Activated CD4-positive, alpha-beta memory T cell treated with anti-CD3 and anti-CD28 coated beads for 36 hours (primary cell): ENCODE measurements at places on chromosomes 3 and 15.

DNA sequence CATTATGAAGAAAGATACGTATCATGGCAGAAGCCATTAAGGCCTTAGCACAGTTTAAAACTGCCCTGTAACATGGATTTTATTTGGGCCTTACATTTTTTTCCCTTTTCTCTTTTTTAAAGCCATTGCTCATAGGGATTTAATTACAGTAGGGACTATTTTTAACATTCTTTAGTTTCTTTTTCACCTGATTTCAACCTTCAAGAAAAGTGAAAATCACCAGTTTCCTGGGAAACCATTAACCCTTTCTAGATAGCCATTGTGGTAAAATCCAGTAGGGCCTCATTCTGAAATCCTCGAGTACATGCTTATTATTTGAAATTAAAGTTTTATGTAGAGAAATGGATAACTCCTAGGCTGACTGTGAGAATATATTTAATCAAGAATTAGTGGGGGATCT, 3.1 kb downstream of the SPRED1 start:
- DNase-seq = no peak

DNA sequence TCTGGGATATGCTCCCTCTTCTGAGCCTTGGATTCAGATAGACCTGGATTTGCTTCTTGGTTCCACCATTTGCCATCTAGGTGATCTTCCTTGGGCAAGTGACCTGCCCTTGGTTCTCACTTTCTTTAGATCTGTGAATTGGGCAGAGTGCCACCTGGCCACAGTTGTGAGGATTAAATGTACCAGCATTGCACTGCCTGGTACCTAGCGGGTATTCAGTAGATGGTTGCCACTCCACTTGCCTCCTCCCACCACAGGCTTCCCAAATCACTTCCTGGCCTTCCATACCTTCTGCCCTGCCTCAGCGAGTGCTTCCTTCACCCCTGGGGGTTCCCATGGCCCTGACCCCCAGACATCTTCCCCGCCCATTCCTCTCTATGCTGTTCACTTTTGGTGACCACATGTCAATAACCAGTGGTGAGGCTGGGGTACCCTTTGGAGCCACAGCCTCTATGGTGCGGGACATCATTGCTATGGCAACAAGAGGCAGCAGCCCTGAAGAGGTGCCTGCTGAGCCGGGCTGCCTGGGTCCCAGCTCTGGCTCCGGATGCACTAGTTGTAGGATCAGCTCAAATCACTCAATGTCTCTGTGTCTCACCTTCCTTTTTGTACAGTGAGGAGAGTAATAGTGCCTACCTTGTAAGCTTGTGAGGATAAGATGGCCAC, 40.5 kb downstream of the CMTM7 start:
- DNase-seq = peak; percentile 46

- DNase-seq = peak; percentile 71
Observed at GRCh38 chr15:85379403-85380131, 836 bp upstream of the AKAP13 start.

- no peak for DNase-seq
Observed at GRCh38 chr3:45894015-45894414, 7.7 kb downstream of the CCR9 start.

DNA sequence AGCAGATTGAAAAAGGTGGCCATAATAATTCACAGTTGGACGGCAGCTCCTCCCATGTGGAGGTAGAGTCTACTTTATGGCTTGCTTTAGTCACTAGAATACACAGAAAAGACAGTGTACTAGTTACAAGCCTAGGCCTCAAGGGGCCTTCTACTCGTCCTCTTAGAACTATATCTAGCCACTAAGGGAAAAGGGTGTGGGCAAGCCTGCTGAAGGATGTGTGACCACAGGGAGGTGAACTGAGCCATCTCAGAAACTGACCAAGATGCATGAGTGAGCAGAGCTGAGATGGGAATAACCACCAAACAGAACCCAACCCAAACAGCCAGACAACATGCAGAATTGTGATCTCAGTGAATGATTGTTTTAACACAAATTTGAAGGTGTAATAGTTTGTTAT, 335.6 kb upstream of the LMCD1 start:
- DNase-seq = no peak

DNA sequence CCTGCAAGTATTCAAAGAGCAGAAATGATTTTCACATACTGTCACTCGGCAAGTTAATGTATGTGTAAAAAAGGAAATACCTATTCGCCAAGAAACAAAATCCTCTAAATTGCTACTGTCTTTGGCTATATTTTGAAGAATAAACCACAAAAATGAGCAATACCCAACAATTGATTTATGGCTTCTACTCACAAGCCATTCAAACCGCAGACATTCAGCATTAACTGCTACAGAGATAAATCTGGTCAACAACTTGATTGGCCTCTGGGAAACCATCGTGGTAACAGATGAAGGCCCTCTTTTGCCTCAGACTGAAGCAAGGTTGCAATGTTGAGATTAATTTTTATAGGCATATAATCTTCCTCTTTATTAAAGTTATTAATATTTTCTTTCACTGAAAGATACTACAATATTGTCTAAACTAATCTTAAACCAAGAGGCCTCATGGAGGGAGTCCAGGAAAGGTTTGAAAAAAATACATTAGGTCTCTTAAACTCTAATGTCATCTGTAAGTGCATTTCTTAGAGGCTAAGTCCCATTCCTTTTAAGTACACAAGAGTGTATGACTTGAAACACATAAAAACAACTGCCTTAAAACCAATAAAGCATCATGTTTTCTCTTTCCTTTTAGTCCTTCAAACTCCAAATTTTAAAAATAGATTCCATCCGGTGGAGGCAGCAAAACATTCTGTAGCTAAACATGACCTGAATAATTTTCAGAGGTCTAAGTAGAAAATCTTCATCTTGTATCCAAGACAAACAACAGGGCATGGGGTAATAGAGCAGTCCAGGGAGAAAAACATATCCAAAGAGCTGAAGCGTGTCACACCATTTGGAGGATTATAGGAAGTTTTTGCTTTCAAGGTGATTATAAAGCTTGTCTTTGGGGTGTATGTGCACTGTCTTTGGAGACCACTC, 162.4 kb upstream of the TGFBR2 start:
- DNase-seq = no peak

DNA sequence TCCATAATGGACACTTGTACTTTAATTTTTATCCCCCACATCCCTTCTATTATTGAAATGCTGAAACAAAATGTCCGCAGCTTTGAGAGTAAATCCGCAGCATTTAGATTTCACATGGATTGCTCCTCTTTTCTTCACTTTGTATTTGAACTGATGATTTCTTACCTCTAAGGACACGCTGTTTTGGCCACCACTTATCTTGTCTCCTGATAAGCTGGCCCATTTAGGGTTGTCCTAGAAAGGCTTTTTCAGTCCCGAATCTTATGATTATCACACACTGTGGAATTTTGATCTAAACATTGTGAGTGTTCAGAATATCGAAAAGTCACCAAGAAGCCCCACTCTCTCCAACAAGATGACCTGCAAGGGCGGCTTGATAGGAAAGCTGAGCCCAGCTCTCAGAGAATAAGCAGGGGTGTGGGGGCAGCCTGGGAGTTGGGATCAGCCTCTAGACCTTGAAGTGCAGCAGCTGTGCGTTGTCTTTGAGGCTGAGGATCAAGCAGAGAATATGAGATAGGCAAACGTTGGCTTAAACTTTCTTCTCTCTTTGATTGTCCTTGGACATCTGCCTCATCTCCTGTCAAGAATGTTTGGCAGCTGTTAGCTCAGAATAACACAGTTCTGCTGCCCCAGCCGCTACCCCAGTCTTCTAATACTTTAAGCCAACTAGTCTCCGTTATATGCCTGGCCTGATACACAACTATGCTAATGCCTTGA, 399.7 kb upstream of the NR2F2 start:
- DNase-seq = no peak

DNA sequence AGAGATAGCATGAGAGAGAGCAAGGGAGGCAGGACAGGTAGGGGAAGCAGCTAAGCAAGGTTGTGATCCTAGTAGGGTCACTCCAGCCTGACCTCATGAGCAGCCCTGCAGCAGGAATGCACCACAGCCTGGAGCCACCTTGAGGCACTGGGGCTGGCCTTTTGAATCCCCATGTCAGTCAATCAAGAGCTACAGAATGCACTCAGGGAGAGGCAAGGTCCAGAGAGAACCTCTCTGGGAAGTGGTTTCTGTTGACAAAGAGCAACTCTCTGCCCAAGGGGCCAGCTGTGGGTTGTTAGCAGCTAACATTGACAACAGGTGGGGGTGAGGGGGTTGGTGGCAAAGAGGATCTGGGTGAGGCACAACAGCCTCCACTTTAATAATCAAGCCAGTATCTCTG, 54.6 kb downstream of the TRANK1 start:
- no peak for DNase-seq

GRCh38 chr15:50358845-50359244, 3.8 kb upstream of the GABPB1 start:
- DNase-seq = peak; percentile 52

DNA sequence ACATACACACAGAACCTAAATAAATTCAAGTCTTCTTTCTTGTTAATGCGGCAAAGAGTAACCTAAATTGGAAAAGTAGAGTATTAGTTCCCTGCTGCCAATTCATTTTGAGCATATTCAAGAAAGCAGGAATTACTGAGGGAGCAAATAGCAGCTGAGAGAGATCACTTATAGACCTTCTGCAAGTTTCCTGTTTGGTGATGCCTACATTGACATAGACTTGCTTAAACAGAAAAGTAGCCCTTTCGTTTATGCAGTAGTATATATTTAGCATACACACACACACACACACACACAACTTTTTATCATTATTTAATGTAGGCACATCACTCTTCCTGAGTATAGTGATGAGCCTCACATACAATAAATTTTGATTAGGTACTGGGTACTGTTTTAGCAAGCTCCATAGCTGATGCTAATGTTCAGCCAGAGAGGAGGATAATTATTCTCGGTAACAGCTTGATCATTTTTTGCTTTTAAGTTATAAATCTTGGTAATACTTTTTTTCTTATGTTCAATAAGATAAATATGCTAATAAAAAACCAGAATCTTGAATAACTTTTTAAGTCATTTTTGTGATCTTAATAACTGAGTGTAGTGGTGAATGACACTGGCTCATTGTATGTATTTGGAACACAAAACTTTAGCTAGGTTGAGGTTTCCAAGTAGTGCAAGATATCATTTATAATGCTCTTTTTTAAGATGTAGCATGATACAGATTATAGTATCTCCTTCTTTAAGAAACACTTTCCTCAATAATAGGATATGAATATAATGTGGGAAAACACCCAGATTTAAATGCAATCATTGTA, 174.7 kb downstream of the MBNL1 start:
- no peak for DNase-seq

DNA sequence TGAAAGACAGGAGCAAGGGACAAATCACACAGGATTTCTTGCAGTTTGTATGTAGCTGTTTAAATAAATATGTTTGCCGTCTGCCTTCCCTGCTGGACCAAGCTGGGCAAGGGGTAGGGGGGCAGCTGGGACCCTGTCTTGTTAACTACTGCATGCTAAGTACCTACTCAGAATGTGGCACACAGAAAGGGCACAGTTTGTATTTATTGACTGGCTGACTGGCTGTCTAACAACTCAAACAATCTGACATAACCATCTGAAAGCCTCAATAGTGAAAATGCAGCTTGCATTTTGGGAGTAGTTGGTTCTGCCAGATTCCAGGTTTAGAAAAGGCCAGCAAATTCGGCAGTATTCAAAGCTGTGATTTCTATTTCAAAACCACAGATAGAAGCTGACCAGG, 16.6 kb upstream of the MAGI1 start:
- DNase-seq = no peak

GRCh38 chr3:171456765-171457606, 3.2 kb downstream of the TNIK start:
- no peak for DNase-seq

DNA sequence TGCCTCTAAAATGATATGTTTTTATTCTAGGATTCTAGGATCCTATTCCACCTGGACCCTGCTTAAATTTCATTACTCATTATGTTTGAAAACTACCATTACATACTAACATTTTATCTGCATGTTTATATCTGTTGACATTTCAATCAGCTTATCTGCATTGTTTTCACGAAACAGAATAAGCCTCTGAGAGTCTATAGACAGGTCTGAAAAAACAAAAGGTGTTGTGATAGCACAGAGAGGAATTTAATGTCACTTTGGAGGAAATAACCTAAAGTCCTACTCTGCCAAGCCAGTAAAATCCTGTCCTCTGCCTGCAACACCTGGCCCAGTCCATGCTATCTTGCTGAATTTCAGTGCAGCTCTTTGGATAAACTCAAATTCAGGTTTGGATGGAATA, 315.2 kb downstream of the ZBTB20 start:
- no peak for DNase-seq

GRCh38 chr3:45987368-45988291, 8.0 kb downstream of the FYCO1 start:
- DNase-seq = no peak

DNA sequence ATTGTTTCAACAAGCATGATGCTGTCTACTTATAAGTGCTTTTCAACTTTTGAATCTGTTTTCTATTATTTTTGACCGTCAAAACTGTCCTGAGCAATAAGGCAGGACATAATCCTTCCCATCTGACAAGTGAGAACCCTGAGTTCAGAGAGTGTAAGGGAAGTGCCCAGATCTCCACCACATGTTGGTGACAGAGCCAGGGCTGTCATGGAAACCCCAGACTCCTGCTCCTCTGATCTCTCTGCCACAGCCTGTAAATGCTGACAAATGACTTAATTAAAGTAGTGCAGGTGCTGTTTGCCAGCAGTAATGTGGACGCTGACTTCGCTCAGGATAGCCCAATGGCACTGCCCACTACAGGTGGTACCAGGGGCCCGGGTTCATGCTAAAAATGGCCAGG, 40.3 kb downstream of the SPSB4 start:
- DNase-seq = no peak

DNA sequence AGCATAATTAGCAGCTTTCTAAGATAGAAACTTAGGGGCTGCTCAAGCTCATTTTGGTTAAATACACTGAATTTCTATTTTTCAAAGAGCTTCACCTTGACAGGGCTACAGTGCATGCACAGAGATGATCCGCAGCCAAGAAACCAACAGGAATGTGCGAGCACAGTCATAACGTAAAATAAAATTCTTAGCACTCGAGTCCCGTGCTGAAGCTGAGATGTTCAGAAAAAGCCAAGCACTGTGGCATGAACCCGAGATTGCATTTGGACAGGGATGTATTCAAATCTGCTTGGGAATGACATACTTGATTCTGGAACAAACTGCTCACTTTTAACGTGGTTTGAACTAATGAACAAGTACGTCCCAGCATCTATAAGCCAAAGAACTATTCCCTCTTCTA, 340.3 kb downstream of the FOXP1 start:
- no peak for DNase-seq

- DNase-seq = no peak
Observed at GRCh38 chr3:180433152-180433551, 168.8 kb upstream of the TTC14 start.

GRCh38 chr3:21794291-21794690, 43.3 kb upstream of the ZNF385D start:
- no peak for DNase-seq

GRCh38 chr3:194382196-194382891, 12.8 kb upstream of the LRRC15 start:
- DNase-seq = no peak

- DNase-seq = no peak
Observed at GRCh38 chr3:126750756-126751121, 46.7 kb downstream of the CHCHD6 start.

GRCh38 chr3:40055956-40056355, 246.5 kb downstream of the MYRIP start:
- DNase-seq = no peak

GRCh38 chr3:159191447-159191846, 389.6 kb downstream of the MFSD1 start:
- no peak for DNase-seq

GRCh38 chr3:48474619-48475018, 28.1 kb downstream of the ATRIP start:
- no peak for DNase-seq
